ENCODE measurements at places on chromosomes 11 and 22. TPM values are rescaled to one million over a fixed set of nuclear protein-coding genes. Genes with fewer than 3 reads are reported as not detected.

Gene DNHD1
- total RNA-seq = 22.8 TPM

Gene TENM4
- not detected for total RNA-seq

Gene PKP3
- total RNA-seq = not detected

GRCh38 chr11:116882386-116882785 lies 45.0 kb upstream of the APOA1 start:
- DNase-seq = no peak

DNA sequence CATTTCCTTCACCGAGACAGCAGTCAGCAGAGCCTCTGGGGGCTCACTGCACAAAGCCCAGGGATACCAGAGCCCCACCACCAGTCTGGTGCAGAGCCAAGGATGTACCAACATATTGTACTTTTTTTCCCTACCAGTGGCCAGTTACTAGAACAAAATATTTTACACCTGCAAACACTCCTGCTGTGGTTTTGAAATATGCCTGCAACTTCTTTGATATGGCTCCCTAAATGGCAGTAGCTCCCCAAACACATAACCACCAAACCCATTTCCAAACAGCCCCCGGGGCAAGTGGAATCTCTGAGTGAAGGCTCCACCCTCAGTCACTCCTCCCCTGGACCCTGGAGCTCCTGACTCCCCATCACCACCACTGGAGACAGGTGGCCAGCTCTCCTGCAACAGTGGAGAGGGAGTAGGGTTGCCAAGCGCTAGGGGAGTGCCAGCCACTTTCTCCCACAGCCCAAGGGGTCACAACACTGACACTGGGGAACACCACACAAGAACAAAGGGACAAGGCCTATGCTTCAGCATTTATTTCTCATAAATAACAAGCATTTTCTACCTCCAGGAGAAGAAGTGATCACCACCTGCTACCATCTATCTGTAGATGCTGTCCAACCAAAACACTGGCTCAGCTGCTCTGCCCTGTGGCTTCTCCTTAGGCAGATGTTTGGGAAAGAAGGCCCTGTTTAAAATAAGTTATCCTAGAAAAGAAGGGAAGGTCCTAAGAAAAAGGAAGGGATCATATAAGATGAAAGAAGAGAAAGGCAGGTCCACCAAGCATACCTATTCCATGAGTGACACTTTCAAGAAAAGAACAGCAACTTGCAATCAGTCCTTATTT lies 15.1 kb downstream of the DGCR2 start:
- DNase-seq = no peak

DNA sequence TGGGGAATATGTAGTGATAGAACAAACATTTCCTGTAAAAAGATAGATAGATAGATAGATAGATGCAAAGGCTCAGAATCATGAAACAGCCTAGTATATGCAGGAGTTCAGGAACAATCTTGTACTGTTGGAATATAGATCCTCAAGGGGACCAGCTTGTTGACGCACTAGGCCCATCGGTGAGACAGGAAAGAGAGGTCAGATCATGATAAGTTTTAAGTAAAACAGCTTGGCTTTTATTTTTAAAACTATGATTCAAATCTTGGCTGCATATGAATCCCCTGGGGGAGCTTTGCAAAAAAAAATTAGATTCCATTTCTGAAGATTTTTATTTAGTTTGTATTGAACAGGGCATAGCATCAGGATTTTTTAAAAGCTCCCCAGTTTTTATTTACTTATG lies 185.8 kb downstream of the TRPC6 start:
- no peak for DNase-seq

Gene DEFB131B
- not detected for total RNA-seq
